ENCODE measurements at places on chromosomes 3 and 15. TPM values are rescaled to one million over a fixed set of nuclear protein-coding genes. Genes with fewer than 3 reads are reported as not detected.

DNA sequence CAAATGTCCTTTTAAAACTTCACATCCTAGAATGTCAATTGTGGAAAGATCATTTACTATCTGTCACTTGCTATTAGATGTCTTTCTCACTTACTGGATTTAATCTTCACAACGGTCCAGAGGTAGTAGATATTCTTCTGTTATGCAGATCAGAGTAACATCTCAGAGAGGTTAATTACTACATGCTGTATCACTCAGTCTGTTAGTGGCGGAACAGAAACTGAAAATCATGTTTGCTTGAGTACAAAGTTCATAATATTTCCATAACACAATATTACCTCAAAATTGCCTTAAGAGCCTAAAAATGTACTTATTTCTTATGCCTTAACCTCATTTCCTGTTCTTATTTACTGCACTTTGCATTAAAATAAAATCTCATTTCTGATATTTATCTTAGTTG, 28.6 kb upstream of the GPR149 start:
- DNase-seq, result no peak

DNA sequence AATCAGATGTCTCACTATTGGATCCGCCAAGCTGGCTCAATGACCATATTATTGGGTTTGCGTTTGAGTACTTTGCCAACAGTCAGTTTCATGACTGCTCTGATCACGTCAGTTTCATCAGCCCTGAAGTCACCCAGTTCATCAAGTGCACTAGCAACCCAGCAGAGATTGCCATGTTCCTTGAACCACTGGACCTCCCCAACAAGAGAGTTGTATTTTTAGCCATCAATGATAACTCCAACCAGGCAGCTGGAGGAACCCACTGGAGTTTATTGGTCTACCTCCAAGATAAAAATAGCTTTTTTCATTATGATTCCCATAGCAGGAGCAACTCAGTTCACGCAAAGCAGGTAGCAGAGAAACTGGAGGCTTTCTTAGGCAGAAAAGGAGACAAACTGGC, 21.5 kb downstream of the SENP8 start:
- DNase-seq, result no peak

DNA sequence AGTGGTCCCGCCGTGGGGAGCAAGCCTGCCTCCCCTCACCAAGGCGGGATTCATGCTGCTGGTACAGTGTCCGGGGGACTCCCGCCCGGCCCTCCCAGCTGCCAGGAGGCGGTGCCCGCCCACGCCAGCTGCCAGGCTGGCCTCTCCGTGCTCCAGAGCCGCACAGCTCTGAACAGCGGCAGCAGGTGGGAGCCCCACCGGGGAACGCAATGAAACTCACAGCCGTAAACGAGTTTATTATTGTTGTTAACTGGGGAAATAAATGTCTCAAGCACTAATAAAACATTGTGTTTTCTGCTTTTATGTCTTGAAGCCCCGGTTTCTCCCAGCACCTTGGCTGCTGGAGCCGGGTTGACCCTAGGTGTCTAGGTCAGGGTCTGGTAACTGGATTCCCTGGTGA, 317.7 kb upstream of the TLE3 start:
- no peak for DNase-seq

DNA sequence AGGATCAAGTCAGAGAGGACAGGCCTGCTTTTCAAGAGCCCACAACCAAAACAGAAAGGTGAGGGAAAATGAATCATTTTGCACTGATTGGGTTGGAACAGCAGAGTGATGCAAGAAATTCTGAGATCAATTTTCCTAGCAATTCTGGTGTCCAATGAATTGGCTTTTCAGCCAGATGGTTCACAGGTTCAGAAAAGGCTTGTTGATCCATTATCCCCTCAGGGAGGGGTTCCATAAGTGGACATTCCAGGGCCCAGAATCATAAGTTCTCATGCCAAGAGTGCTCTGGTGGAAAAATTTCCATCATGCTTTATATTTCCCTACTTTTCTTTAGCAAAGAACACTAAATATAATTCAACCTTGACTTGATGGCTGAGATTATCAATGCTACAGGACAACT, 16.2 kb downstream of the RBP2 start:
- DNase-seq, result no peak

DNA sequence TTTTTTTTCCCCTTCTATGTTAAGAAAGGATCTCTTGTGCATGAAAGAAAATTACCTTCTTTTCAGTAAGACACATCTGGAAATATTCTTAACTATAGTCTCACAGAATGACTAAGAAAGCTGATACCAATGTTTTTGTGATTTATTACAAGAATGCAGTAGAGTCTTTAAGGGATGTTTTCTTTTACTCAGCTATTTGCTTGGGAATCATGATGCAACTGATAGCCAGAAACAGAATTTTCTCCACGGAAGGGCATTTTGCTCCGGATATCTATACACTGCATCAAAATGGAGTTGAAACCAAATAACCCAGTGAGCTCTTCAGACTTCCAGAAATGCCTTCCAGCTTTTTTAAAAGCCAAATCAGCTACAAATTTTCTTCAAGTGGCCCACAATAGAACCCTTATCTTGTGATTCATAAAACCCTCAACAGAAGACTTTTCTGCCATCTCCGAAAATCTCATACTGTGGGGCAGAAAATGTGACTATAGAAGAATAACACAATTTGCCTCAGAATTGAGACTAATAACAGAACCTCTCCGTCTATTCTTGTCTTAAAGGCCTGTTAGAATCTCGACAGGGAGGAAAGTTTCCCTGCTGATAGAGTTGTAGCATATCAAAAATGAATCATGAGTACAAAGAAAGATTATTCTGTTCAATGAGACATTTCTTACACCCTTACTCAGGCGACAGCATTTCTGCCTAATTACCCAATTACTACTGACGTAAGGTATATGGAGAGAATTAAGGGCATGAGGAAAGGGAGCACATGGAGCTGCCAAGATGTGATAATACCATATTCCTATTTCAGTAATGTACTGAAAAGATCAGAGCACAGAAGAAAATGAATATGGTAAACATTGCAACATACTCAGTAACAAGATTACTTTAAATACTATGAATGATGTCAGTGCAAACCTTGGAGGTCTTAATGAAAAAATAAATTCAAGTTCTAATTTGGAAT, 900.1 kb downstream of the ROBO1 start:
- DNase-seq, result no peak

DNA sequence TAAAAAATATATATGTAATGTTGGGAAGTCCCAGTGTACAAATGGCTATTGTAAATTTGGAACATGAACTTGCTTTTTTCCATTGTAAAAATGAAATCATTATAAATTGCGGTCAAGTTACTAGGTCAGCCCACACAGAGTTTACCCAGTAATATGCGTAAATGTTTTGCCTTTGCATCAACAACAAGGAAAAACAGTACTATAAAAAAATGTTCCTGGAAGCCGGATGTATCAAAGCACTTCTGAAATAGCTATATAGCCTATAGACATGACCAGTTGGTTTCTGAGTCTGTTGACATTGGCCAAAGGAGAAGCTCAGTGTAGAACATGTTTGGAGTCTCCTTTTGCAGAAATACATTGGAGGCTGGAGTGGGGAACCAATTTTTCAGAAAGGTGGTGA, 23.2 kb downstream of the CTNNB1 start:
- DNase-seq, result no peak

The KCNH8 gene
- 0.88 TPM for total RNA-seq

The ABTB1 gene
- total RNA-seq, result 14.2 TPM

DNA sequence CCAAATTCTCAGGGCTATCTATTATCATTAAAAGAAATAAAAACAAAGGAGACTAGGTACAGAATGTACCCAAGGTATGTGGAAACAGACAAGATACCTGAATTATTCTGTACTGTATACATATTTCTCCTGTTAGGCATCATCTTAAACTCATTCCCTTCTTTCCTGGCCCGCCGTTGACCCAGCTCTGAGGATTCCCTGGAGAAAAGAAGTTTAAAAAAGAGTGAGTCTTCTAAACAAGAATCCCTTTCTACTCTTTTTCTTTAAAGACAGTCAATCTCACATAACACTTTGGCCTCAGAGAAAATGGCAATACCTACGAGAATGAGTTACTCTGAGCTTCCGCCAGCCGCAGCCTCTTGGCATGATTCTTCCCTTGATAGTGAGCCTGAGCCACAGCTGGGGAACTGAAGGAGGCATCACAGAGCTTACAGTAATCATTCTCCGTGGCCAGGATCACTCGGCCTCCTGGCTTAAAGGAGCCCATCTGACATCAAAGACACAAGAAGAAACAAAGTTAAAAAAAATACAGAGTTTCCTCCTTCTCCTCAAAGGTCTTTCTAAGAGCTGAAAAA, 44.2 kb downstream of the ZMAT3 start:
- no peak for DNase-seq

DNA sequence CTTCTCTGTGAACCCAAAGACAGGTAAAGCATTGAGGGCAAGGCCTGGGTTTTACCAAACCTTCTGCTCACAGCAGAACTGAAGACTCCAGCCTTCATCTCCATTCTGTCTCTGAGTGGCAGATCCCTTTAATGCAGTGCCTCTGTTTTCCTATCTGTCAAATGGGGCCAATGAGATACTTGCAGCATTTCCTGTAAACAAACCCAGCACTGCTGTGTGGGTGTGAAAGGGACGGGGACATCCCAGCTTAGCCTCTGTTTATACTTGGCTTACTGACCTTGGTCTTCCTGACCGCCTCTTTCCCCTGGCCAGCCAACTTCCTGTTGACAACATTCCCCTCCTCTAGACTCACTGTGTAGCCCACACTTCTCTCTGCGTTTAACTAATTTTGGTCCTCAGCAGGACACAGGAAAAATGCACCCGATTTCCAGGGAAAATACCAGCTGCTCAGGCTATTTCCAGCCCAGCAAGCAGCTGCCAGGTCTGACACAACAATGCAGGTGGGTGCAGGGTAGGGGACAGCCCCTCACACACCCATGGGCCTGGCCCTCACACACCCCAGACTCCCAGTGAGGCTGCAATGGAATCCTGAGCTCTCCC, 105.9 kb upstream of the HERC1 start:
- DNase-seq, result no peak

The EFHB gene
- total RNA-seq, result 0.33 TPM

GRCh38 chr3:56997675-56998074, 62.8 kb upstream of the SPATA12 start:
- no peak for DNase-seq

Data from kidney epithelial cell (primary cell).